ENCODE measurements at places on chromosomes 3 and 15.

DNA sequence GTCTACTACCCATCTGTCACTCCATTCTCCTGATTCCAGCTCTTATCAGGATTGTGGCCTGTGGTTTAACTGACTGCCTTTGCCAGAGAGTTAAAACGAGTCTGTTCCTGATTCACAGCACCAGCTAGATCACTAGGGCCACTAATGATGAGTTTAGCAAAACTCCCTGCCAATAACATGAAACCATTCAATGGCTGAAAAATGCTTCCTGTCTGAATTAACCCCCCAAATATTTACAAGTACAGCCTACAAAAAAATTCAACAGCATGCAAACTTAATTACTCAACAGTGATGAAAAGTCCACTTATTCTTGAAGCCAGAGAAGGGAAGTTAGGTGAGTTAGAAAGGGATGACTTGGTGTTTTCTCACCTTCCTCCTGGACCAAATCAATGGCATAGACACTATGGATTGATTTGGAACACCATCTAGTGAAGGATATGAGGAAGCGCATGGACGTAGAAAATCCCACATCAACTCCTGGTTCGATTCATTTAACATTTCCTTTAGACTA lies 141.4 kb downstream of the TGFBR2 start:
- no peak for DNase-seq

- peak; percentile 68 for DNase-seq
Observed at GRCh38 chr3:42247576-42248027, 18.4 kb downstream of the CCK start.

GRCh38 chr3:10350324-10350985 lies 29.5 kb upstream of the SEC13 start:
- DNase-seq, result no peak

GRCh38 chr3:34237946-34238345 lies 439.5 kb downstream of the PDCD6IP start:
- DNase-seq, result no peak

- DNase-seq, result no peak
Observed at GRCh38 chr3:101936419-101937356, 87.4 kb downstream of the NFKBIZ start.

DNA sequence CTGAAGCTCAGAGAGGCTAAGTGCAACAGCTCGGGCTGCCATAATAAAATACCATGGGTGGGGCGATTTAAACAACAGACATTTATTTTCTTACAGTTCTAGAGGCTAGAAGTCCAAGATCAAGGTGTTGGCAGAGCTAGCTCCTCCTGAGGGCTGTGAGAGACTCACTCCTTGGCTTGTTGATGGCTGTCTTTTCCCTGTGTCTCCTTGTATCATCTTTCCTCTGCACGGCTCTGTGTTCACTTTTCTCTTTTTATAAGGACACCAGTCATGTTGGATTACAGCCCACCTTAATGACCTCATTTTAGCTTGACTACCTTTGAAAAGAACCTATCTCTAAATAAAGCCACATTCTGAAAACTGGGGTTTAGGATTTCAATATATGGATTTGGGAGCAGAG lies 129.7 kb downstream of the RPL22L1 start:
- DNase-seq, result no peak

- DNase-seq, result no peak
Observed at GRCh38 chr3:12400616-12401194, 83.6 kb upstream of the TSEN2 start.

GRCh38 chr3:155327430-155327829 lies 33.9 kb upstream of the STRIT1 start:
- no peak for DNase-seq

GRCh38 chr3:141237701-141238521 lies 6.3 kb downstream of the PXYLP1 start:
- no peak for DNase-seq

DNA sequence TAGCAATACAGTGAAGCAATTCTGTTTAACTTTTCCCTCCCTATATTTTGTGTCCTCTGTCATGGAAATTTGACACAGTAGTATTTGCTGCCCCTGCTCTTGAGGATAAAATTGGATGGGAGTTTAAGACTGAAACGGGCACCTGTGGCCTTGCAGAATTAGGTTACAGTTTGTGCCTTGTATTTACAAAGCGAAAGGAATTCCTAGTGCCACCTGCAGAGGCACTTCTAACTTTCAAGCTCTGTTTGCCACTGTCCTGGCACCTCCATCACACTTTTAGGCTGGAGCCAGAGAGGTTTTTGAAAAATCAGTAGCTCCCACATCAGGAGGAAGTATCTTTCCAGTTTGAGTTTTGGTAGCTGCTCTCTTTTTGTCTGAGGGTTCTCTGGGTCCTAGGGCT lies 39.5 kb downstream of the CD86 start:
- DNase-seq, result no peak

Measured in nucleus accumbens (tissue), 56 donors.